Activated CD8-positive, alpha-beta T cell treated with anti-CD3 and anti-CD28 coated beads, Interleukin-2, amount 10 ng/mL, durations not matched to agents 7 days and 5 days (primary cell): ENCODE measurements at places on chromosomes 16 and 17.

DNA sequence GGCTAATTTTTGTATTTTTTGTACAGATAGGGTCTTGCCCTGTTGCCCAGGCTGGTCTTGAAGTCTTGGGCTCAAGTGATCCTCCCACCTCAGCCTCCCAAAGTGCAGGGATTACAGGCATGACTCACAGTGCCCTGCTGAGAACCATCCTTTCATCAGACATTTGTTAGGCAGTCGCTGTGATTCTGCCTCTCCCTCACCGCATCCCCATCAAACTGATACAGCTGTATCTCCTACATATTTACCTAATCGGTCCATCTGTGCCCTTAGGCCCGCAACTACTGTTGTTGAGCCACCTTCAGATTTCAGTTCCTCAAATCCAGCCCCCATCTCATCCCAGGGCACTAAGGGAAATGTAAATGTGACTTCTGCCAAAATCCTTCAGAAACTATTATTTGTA lies 2.0 kb upstream of the SLC43A2 start:
- no peaks in the 10 kb centered on the region for H3K36me3 ChIP-seq
- peaks cover 28% of the 10 kb centered on the region for H3K4me1 ChIP-seq
- DNase-seq = no peak

DNA sequence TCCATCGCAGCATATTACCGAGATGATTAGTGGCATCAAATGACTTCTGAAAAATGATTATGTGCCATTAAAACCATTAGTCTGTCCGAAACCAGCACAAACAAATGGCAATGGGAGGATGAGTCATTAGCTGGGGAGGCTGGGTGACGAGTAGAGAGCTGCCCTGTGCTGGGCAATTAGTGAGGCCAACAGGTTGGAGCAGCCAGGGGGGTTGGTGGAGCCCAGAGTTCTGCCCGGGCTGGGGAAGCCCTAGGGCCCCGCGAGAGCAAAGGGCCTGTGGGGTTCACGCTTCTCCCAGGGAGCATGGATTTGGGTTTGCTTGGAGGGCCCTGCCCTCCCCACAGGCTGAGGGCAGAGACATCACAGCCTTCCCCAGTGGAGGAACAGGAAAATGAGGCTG lies 152.1 kb upstream of the RPL38 start:
- H3K4me1 ChIP-seq = peaks cover 7% of the 10 kb centered on the region
- peaks cover 10% of the 10 kb centered on the region for H3K27me3 ChIP-seq
- no peak overlapping the region for H3K4me3 ChIP-seq

GRCh38 chr17:823501-823902 lies 41.3 kb downstream of the MRM3 start:
- no peak overlapping the region for H3K4me3 ChIP-seq
- H3K4me1 ChIP-seq = no peaks in the 10 kb centered on the region
- no peaks in the 10 kb centered on the region for H3K27me3 ChIP-seq
- no peak overlapping the region for H3K27ac ChIP-seq
- no peaks in the 10 kb centered on the region for H3K36me3 ChIP-seq

DNA sequence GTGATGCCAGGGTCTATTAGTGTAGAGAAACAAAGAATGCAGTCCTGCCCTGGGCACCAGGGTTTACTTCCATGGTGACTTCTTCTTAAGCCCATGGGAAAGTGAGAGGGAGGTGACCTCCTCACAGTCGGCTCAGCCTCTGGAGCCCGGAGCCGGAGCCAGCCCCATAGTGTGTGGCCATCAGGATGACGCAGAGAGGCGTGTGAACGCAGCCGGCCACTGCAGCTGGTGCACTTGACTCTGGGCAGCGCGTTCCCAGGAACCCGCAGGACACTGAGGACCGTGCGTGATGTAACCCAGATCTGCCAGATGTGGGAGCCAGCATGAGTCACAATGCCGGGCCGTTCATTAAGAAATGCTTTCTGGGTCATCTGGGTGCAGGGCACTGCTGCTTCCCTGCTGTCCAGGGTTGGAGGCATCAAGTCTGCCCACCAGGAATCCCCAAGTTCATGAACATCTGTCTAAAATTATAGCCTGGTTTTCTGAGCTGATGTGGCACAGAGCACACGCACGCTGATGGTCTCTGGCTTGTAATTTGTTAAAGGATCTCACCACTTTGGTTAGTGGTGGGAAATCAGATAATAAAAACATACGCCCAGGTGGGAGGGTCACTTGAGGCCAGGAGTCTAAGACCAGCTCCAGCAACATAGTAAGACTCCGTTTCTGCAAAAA lies 114.1 kb downstream of the PITPNC1 start:
- H3K36me3 ChIP-seq = peaks cover 29% of the 10 kb centered on the region
- no peaks in the 10 kb centered on the region for H3K27me3 ChIP-seq
- H3K4me1 ChIP-seq = peaks cover 52% of the 10 kb centered on the region
- no peak overlapping the region for H3K4me3 ChIP-seq

DNA sequence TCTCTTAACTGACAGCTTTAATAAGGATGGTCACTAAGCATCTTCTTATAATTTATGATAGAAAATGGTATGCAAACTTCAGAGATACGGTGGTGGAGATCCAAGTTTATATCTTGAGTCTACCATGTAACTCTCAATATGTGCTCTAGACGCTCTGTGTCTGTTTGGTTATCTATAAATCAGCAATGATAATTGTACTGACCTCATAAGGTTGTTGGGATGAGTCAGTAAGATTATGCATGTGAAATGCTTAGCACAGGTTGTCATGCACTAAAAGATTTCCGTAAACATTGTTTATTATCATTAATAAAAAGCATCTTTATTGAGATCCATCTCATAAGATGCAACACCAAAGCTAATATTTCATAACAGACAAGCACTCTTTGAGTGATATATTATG lies 1094.9 kb upstream of the EEF2KMT start:
- no peak overlapping the region for H3K4me3 ChIP-seq
- no peak for DNase-seq
- H3K36me3 ChIP-seq = no peaks in the 10 kb centered on the region
- no peaks in the 10 kb centered on the region for H3K27me3 ChIP-seq

GRCh38 chr17:48002266-48002915 lies 31.5 kb downstream of the CDK5RAP3 start:
- H3K4me3 ChIP-seq = no peak overlapping the region
- H3K27me3 ChIP-seq = peaks cover 35% of the 10 kb centered on the region
- H3K36me3 ChIP-seq = no peaks in the 10 kb centered on the region
- no peak overlapping the region for H3K27ac ChIP-seq
- H3K4me1 ChIP-seq = peaks cover 15% of the 10 kb centered on the region

DNA sequence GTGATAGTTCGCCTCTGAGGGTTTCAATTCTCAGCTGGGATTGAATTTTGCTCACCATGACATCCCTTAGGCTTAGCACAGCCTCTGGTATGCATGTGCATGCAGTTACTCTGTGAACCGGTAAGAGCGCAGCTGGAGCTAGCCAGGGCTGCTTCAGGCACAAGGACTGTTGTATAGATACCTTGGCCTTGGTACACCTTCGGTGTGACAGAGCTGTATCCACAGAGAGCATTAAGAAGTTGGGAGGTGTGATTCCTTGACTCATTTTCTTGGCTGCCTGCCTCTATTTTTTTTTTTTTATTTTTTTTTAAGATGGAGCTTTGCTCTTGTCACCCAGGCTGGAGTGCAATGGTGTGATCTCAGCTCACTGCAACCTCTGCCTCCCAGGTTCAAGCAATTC lies 2.2 kb upstream of the NUTF2 start:
- H3K27ac ChIP-seq = peak overlapping the region; percentile 96
- peak overlapping the region; percentile 96 for H3K4me3 ChIP-seq
- no peaks in the 10 kb centered on the region for H3K27me3 ChIP-seq
- no peak for DNase-seq

DNA sequence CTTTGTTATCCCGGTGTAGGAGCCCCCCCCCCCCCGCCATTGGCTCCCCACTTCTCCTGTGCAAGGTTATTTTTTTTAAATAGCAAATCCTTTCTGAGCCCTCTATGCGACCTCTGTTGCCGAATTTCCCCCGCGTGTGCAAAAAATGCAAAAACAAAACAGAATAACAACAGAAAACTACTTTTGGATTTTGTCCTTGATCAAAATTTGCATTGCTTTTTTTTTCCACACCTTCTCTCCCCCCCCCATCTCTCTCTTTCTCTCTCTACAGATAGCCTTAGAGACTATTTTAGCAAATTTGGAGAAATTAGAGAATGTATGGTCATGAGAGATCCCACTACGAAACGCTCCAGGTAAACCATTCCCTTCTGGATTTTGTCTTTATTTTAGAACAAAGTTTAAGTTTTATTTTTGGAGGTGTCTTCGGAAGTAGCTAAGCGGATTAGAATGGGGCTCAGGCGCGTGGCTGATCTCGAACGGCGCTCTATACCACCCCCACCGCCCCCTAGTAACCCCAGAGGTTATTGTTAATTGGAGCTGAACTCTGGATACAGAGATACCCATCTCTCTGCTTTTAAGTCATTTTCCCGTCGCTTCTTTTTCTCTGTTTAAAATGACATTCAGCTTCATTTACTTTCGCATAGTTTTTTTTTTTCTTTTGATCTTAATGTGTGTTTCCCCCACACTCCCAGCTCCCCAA lies 1.0 kb downstream of the MSI2 start:
- peaks cover 41% of the 10 kb centered on the region for H3K36me3 ChIP-seq
- peaks cover 61% of the 10 kb centered on the region for H3K4me1 ChIP-seq
- H3K27me3 ChIP-seq = peaks cover 6% of the 10 kb centered on the region
- DNase-seq = peak; percentile 39
- H3K4me3 ChIP-seq = peak overlapping the region; percentile 83

- H3K27ac ChIP-seq = no peak overlapping the region
- no peak overlapping the region for H3K4me3 ChIP-seq
- no peak for DNase-seq
- H3K4me1 ChIP-seq = peaks cover 19% of the 10 kb centered on the region
- H3K27me3 ChIP-seq = no peaks in the 10 kb centered on the region
Measured at GRCh38 chr16:1377406-1378010, 25.8 kb downstream of the GNPTG start.

DNA sequence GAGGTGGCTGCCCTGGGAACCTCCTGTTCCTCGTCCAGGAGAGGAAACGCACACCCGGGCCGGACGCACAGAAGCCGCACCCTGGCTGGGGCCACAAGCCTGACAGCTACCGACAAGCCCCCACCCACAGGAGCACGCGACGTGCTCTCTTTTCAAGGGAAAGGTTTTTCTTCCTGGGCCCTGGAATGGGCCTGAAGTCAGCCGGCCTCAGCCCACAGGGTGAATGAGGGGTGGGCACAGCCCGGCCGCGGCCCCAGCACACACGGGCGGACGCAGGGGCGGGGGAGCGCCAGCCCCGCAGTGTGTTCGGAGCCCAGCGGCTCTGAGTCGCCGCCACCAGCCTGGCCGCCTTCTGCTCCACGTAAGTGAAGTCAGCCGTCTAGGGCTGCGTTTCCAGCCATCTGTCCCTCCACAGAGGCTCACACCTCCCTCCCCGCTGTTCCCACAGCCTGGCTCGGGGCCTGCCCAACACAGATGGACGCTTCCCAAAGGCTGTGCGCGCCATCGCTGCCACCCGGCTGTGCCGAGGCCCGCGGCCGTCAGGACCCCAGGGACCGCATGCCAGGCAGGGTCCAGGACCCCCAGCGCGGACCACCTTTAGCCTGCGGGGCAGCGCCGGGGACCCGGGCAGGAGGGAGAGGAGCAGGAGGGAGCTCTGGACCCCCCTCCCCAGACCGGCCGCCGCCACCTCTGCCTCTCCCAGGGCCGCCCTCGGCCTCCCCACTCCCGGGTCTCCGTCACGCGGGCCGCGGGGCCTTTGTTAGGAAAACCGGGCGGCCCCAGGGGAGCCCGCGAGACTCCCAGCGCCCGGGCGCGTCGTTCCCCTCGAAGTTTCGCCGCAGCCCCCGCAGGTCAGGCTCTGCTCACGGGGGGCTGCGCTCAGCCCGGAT lies 36.8 kb downstream of the CBFA2T3 start:
- DNase-seq = no peak
- no peak overlapping the region for H3K4me3 ChIP-seq
- H3K4me1 ChIP-seq = peaks cover 23% of the 10 kb centered on the region
- no peak overlapping the region for H3K27ac ChIP-seq
- H3K27me3 ChIP-seq = peaks cover 56% of the 10 kb centered on the region
- H3K36me3 ChIP-seq = no peaks in the 10 kb centered on the region

GRCh38 chr16:54312502-54312991 lies 26.0 kb upstream of the IRX3 start:
- DNase-seq = no peak
- no peaks in the 10 kb centered on the region for H3K36me3 ChIP-seq
- H3K4me3 ChIP-seq = no peak overlapping the region
- no peak overlapping the region for H3K27ac ChIP-seq
- H3K4me1 ChIP-seq = no peaks in the 10 kb centered on the region
- H3K27me3 ChIP-seq = no peaks in the 10 kb centered on the region

- no peaks in the 10 kb centered on the region for H3K27me3 ChIP-seq
- H3K27ac ChIP-seq = no peak overlapping the region
- H3K4me3 ChIP-seq = no peak overlapping the region
- no peak for DNase-seq
- no peaks in the 10 kb centered on the region for H3K36me3 ChIP-seq
Measured at GRCh38 chr16:80176114-80176513, 364.7 kb upstream of the DYNLRB2 start.

- peak overlapping the region; percentile 96 for H3K27ac ChIP-seq
- peak overlapping the region; percentile 78 for H3K4me3 ChIP-seq
- peaks cover 85% of the 10 kb centered on the region for H3K4me1 ChIP-seq
- no peaks in the 10 kb centered on the region for H3K27me3 ChIP-seq
Measured at GRCh38 chr16:87956365-87957231, 5.4 kb downstream of the BANP start.

DNA sequence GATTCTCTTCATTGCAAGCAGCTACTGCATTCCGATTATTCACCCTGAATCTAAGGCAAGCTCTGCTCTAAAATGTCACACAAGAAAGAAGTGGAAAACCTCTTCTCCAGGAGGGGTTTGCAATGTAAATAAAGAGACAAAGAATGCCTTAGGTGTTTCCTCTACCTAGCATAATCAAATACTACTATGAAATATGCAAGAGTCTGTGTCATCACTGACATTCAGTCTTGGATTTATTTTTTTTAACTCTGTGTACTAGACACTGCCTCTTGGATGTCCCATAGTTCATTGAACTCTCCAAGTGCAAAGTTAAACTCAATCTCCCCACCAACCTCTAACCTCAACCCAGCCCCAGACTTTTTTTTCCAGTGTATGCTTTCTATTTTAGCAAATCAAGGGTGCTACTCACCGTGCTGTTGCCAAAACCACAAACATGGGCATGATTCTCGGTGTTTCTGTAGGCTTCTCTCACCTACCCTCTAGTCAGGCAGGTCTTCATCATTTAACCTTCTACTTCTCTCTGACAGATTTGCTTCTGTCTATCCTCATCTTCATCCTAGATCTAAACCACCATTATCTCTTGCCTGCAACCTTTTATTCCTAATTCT lies 329.1 kb downstream of the CDH13 start:
- DNase-seq = no peak
- H3K36me3 ChIP-seq = no peaks in the 10 kb centered on the region
- H3K4me1 ChIP-seq = peaks cover 7% of the 10 kb centered on the region
- H3K4me3 ChIP-seq = no peak overlapping the region
- H3K27ac ChIP-seq = no peak overlapping the region

DNA sequence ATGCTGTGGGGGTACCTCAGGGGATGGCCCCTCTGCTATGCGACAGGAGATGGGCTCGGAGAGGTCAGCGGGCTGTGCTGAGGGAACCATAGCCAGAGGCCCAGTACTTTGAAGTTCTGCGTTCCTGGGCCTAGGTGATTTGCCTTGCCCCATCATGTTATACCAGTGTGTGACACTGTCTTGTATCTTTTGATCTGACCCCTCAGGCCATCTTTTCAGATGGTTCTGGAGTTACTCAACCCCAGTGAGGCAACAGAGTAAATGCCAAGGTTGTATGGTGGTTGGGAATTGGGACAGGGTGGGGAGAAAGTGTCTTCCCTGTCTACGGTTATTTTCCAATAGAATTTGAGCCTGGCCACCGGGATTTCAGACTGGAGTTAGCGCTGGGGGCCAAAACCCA lies 8.5 kb downstream of the MSI2 start:
- H3K27ac ChIP-seq = no peak overlapping the region
- no peak overlapping the region for H3K4me3 ChIP-seq
- H3K36me3 ChIP-seq = peaks cover 87% of the 10 kb centered on the region
- H3K27me3 ChIP-seq = no peaks in the 10 kb centered on the region
- peaks cover 40% of the 10 kb centered on the region for H3K4me1 ChIP-seq
